ENCODE measurements at places on chromosomes 2 and 18.
A peak's percentile ranks its signal among the peaks of the same experiment; 100 is the strongest.

DNA sequence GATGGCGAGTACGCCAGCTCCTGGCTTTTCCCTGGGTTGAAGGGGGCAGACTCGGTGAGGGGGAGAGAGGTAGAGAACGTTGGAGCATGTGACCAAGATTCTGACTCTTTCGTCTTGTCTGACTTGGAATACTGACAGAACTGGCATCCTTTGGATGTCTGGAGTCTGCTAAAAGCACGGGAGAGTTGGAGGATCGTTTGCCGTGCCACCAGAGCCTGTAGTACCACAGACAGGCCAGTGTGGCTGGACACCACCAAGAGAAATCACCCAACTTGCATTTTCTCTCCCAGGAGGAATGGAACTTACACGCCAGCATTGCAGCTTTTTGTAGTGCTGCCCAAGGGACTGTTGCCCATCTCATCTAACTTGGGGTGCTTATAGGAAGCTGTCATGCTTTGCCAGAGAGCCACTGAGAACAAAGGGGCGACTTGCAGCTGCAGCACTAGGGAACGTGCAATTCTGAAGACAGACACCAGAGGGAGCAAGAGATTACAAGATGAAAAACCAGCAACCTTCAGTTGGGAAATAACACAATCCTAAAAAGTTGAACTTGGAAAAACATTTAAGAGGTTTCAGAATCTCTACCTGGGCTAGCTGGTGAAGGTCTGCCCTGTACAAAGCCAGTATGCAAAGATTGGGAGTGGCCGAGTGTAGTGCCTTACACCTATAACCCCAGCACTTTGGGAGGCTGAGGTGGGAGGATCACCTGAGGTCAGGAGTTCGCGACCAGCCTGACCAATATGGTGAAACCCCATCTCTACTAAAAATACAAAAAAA is 24.1 kb downstream of the PSMG2 start:
- peak; percentile 81 for DNase-seq

DNA sequence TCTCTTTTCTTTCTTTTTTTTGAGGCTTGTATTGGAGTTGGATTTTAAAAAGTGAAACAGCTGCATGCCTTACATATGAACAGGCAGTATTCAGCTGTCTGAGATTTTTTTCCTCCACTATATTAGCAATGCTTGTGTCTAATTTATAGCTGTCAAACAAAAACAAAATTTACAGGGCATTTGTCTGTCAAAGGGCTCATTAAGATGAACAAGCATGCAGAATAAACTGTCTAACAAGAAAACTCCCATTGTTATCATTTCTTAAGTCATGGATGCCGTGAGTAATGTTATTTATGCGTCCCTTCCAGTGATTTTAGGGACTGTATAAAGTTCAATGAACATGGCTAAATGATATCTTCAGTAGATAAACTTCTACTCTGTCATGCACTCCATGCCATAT is 674.7 kb downstream of the PLCL1 start:
- DNase-seq: no peak

GRCh38 chr2:64613276-64613675 is 40.4 kb downstream of the SERTAD2 start:
- no peak for DNase-seq

- DNase-seq: no peak
These were observed 2.3 kb downstream of the DCAF17 start for GRCh38 chr2:171436307-171436706.

GRCh38 chr2:159944874-159945273 is 117.5 kb downstream of the PLA2R1 start:
- no peak for DNase-seq

Measured in hematopoietic multipotent progenitor cell treated with erythropoietin and hydrocortisone succinate and interleukin-3 and kit ligand, for 15 days (in vitro differentiated cells).